ENCODE measurements at places on chromosomes 1 and 21.

GRCh38 chr1:7688659-7689058 lies 82.4 kb upstream of the VAMP3 start:
- no peak for DNase-seq

DNA sequence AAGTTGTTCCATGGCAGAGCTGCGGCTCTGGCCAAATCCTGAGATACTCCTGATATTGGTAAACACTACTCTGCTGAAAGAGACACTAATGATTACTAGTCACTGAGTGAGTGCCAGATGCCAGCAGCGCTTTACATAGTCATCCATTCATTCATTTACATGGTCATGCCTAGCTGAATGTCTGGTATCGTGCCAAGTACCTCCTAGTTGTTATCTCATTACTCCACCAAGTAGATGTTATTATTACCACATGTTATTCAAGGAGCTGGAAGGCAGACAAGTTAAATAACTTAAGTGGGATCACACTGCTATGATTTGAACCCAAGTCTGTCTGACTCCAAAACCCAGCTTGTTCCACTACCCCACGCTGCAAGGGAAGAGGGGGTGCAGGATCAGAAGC lies 4.7 kb downstream of the OLFML2B start:
- no peak for DNase-seq

- DNase-seq = no peak
Measured at GRCh38 chr1:182786223-182786994, 3.2 kb upstream of the NPL start.

GRCh38 chr1:101051688-101052638 lies 26.4 kb upstream of the DPH5 start:
- DNase-seq = no peak

GRCh38 chr1:62716397-62716796 lies 28.2 kb upstream of the DOCK7 start:
- DNase-seq = no peak

- no peak for DNase-seq
Measured at GRCh38 chr1:221869779-221870178, 127.9 kb upstream of the DUSP10 start.

GRCh38 chr1:164562511-164562910 lies 3.5 kb downstream of the PBX1 start:
- no peak for DNase-seq

GRCh38 chr21:33651965-33652680 lies 9.8 kb downstream of the ITSN1 start:
- DNase-seq = no peak

DNA sequence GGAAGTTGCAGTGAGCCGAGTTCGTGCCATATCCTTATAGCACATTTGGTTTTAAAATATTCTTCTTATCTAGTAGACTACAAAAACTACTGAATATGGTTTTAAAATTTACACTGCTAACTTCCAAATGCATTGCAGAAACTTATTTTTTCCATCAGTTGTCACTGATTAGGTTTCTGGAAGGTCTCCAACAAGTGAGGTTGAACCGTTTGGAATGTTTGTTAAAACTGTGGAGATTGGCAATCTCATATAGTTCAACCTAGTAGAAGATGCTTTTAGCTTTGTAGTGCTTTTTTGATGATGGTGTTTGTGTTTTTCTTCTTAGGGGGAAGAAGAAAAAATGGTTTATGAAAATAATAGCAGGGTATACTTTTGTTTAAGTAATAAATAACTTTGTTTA lies 12.9 kb downstream of the CENPF start:
- no peak for DNase-seq

- DNase-seq = no peak
Measured at GRCh38 chr1:148315071-148315811, 163.2 kb upstream of the NBPF11 start.

GRCh38 chr1:174077749-174078490 lies 55.8 kb upstream of the RC3H1 start:
- DNase-seq = no peak

GRCh38 chr1:186849826-186850225 lies 21.1 kb downstream of the PLA2G4A start:
- DNase-seq = no peak

DNA sequence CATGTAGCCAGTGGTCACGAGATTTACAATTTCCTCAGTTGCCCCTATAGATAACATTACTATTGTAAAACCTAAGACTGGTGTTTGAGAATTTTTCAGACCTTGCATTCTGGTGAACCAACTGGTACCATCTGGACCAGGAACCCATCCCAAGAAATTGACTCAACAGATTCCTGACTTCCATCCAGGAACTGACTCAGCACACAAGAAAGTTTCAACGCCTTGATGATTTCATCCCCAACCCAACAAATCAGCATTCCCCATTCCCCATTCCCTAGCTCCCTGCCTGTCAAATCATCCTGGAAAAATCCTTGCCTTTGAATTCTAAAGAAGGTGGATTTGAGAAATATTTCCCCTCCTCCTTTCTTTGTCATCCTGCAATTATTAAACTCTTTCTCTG lies 529.8 kb upstream of the PRMT6 start:
- no peak for DNase-seq

GRCh38 chr21:17730782-17731181 lies 88.4 kb downstream of the C21orf91 start:
- DNase-seq = no peak

- no peak for DNase-seq
Measured at GRCh38 chr1:3312898-3313575, 141.4 kb upstream of the ARHGEF16 start.

DNA sequence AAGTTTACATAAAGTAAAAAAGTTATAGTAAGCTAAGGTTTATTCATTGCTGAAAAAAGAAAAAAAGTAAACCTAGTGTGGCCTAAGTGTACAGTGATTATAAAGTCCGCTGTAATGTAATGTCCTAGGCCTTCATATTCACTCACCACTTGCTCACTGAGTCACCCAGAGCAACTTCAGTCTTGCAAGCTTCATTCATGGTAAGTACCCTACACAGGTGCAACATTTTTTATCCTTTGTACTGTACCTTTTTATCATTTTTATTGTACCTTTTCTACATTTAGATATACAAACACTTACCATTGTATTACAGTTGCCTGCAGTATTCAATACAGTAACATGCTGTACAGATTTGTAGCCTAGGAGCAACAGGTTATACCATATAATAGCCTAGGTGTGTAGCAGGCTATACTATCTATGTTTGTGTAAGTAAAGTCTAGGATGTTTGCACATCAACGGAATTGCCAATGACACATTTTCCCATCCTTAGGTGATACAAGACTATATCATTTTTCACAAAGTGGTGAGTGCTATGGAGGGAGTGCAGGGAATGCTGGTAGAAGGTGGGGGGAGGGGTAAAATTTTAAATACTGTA lies 58.0 kb upstream of the DMRTA2 start:
- no peak for DNase-seq

GRCh38 chr1:43387976-43388599 lies 1.5 kb downstream of the MED8 start:
- DNase-seq = no peak

GRCh38 chr1:226751703-226752102 lies 12.6 kb upstream of the ITPKB start:
- DNase-seq = no peak

Measured in NCI-H1417 treated with DMSO at 0.1 percent for 48 hours (cell line).